Muscle of arm (tissue), 14 donors: ENCODE measurements at places on chromosomes 11 and 22. TPM values are rescaled to one million over a fixed set of nuclear protein-coding genes. Genes with fewer than 3 reads are reported as not detected.

- DNase-seq = no peak
These were observed 401.5 kb downstream of the TBC1D22A start for GRCh38 chr22:47163856-47164513.

- DNase-seq = no peak
These were observed 49.0 kb downstream of the PRR5L start for GRCh38 chr11:36345084-36345511.

The GGTLC3 gene
- polyA plus RNA-seq = not detected

The OR10A2 gene
- polyA plus RNA-seq = not detected

The RAPSN gene
- polyA plus RNA-seq = 70.0 TPM

The ZNF215 gene
- not detected for polyA plus RNA-seq
